Astrocyte of the spinal cord (primary cell): ENCODE measurements at places on chromosomes 1 and 21.

DNA sequence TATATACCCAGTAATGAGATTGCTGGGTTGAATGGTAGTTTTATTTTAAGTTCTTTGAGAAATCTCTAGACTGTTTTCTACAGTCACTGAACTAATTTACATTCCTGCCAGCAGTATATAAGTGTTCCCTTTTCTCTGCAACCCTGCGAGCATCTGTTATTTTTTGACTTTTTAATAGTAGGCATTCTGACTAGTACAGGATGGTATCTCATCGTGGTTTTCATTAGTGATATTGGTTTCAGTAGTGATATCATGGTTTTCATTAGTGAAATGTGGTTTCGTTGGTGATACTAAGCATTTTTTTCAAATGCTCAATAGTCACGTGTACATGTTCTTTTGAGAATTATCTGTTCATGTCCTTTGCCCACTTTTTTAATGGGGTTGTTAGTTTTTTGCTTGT, 316.8 kb downstream of the PTBP2 start:
- peak; percentile 45 for DNase-seq

DNA sequence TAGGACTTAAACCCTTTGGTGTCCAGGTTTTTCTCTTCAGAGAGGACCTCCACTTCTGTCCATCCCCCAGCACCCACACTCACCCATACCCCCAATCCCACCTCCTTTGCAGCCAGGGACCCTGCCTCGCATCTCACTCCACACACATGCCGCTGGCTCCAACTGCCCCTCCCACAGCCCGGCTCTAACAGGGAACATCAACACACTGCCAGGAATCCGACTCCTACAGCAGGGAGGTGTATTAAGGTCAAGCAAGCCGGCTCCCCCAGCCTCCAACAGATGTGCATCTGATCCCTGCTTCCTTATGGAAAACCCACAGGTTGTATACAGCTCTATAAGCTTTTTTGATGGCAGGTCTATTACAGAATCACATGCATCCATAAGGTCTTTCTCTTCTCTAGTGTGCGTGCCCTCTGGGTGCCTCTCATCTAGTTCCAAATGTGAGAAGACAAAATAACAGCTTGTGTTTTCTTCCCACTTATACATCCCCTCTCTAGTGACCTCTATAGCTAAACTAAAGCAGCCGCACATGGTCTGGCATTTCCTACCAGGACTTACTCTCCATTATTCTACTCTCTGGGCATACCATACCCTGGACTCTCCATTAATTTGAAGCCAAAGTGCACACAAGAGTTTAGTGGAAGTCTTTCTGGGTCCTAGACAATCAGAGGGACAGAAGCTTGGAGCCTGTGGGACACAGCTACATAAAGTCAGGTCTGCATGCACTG, 16.3 kb downstream of the PIK3C2B start:
- no peak for DNase-seq

DNA sequence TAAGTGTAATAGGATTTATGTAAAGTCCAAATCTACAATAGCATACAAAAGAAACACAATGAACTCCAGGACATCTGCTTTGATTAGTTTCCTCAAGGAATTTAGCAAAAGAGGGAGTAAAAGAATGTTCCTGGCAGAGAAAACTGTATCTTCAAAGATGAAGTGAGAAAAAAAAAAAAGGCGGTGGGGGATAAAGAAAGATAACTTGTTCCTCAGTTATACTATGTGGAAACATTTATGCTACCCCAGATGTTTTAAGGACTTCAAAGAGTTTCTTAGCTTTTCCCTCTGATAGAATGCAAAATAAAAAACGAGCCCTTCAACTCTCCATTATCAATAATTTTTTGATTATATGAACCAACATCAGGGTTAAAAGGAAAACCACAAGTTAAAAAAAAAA, 908.9 kb upstream of the ADGRL2 start:
- no peak for DNase-seq

DNA sequence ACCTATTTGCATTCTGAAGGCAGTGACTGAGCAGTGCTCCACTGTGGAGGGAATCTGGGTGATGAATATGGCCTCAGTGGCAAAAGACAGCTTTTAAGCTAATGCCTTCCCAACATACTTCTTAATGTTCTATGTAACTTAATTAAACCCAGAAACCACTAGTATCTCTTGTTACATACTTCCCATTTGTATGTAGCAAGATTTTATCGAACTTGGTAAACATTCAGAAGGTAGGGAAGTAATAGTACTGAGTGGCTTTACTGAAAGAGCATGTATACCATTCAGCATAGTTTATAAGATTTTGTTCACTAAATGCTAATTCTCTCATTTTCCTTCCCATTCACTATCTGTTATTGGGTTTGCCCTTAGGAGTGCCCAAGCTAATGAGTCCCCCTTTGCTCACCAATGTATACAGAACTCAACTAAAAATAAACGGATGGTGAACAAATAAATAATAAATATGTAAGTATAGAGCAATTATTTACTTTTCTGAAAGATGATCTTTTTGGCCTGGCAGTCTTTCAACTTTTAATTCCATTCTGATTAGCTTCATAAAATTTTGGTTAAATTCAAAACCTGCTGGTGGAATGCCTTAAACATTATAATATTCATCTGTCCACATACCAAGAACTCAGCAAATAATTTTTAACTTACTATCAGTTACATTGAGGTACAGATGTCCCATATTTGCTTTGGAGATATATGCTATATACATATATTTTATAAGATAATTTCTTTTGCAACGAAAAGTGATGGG, 204.4 kb downstream of the APP start:
- DNase-seq = no peak

DNA sequence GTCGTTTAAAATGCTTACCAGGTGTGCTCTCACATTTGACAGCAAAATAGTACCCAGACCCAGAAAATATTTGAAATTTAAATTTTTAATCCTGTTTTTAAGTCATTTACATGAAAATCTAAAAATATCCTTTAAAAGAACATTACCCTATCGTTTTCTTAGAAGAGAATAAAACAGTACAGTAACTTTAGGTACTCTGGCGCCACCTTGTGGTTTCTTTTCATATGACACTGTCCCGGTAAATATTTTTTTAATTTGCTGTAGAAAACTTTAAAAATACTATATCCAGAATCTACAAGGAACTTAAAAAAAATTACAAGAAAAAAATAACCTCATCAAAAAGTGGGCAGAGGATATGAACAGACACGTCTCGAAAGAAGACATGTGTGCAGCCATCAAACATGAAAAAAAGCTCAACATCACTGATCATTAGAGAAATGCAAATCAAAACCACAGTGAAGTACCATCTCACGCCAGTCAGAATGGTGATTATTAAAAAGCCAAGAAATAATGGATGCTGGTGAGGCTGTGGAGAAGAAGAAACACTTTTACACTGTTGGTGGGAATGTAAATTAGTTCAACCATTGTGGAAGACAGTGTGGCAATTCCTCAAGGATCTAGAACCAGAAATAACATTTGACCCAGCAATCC, 129.2 kb downstream of the RGS21 start:
- peak; percentile 69 for DNase-seq

- no peak for DNase-seq
These were observed 106.1 kb downstream of the CC2D1B start for GRCh38 chr1:52259886-52260285.

GRCh38 chr1:236301080-236301957, 19.6 kb upstream of the ERO1B start:
- no peak for DNase-seq

- peak; percentile 50 for DNase-seq
These were observed 35.2 kb downstream of the GRIK1 start for GRCh38 chr21:29904359-29905282.

GRCh38 chr1:26471498-26472319, 531 bp upstream of the HMGN2 start:
- peak; percentile 80 for DNase-seq

DNA sequence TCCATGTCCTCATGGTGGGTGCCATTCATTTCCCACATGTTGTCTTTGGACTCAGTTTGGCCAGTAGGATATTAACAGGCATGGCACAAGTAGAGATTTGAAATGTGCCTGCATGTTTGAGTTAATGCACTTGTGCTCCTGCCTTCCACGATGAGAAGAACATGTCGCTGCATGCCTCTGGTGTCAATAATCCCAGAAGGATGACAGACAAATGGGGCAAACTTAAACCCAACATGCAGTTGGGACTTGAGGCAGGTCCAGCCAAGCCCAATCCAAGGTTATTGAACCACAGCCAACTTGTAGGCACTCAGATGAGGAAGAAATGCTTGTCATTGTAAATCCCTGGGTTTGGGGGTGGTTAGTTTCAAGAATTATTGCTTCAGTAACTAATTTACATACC, 174.6 kb downstream of the TRIM33 start:
- DNase-seq = no peak

- DNase-seq = peak; percentile 22
These were observed 5.1 kb downstream of the TNFRSF8 start for GRCh38 chr1:12067900-12068821.

- DNase-seq = no peak
These were observed 386.6 kb downstream of the MATN1 start for GRCh38 chr1:30336550-30337323.

GRCh38 chr1:116494745-116495144, 76.1 kb downstream of the CD58 start:
- DNase-seq = no peak

- DNase-seq = peak; percentile 75
These were observed 38.0 kb downstream of the TMEM50B start for GRCh38 chr21:33441489-33442477.

- DNase-seq = no peak
These were observed 39.5 kb upstream of the CNTN2 start for GRCh38 chr1:205003358-205004131.

- peak; percentile 65 for DNase-seq
These were observed 44.6 kb downstream of the TOR3A start for GRCh38 chr1:179126338-179127060.

DNA sequence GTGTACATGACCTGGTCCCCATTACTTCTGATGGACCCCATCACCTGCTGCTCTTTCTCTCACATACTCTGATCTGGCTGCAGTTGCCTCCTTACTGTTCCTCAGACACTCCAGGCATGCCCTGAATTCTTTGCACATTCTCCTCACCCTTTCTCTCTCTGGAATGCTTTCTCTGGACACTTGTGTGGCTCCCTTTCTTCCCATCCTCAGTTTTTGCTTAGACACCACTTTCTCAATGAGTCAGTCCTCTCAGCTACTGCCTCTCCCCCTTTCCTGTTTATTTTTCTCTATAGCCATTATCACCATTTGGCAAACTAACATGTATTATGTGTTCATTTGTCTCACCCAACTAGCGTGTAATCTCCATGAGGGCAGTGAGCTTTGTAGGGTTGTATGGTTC, 28.1 kb downstream of the PLXNA2 start:
- DNase-seq = no peak

GRCh38 chr1:54372978-54373377, 33.2 kb downstream of the SSBP3 start:
- no peak for DNase-seq

- no peak for DNase-seq
These were observed 38.3 kb downstream of the STUM start for GRCh38 chr1:226586650-226587422.

DNA sequence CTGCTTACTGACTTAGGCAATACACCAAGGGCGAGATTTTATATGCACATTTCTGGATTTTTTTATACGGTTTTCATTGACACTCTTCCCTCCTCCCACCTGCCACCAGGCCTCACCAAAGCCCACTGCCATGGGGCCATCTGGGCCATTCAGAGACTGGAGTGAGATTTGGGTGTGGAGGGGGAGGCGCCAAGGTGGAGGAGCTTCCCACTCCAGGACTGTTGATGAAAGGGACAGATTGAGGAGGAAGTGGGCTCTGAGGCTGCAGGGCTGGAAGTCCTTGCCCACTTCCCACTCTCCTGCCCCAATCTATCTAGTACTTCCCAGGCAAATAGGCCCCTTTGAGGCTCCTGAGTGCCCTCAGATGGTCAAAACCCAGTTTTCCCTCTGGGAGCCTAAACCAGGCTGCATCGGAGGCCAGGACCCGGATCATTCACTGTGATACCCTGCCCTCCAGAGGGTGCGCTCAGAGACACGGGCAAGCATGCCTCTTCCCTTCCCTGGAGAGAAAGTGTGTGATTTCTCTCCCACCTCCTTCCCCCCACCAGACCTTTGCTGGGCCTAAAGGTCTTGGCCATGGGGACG, 57.9 kb downstream of the LACTBL1 start:
- no peak for DNase-seq
